ENCODE measurements at places on chromosomes 12 and 14. TPM values are rescaled to one million over a fixed set of nuclear protein-coding genes. Genes with fewer than 3 reads are reported as not detected.
A peak's percentile ranks its signal among the peaks of the same experiment; 100 is the strongest.

DNA sequence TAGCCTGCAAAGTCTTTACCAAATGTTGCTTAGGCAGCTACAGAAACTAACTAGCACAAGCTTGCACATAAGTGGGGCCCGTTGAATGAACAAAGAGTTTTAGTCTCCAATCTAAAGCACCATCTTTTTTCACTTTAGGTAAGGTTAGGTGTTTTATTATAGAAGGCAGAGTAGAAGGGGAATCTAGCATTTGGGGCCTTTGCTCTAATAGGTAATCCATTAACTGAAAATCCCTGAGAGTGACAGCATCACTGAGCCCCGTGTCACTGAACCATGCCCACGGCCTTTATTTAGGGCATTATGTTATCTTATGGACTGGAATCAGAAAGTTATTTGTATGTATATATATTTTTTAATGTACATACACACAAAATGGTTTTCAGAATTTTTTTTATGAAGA lies 25.1 kb downstream of the CPNE8 start:
- no peak for DNase-seq

Gene TCL1B
- total RNA-seq, result not detected

GRCh38 chr12:124754949-124755800 lies 108.5 kb downstream of the SCARB1 start:
- peak; percentile 95 for DNase-seq

- DNase-seq, result no peak
These were observed 82.6 kb upstream of the TRAF3 start for GRCh38 chr14:102694530-102695166.

DNA sequence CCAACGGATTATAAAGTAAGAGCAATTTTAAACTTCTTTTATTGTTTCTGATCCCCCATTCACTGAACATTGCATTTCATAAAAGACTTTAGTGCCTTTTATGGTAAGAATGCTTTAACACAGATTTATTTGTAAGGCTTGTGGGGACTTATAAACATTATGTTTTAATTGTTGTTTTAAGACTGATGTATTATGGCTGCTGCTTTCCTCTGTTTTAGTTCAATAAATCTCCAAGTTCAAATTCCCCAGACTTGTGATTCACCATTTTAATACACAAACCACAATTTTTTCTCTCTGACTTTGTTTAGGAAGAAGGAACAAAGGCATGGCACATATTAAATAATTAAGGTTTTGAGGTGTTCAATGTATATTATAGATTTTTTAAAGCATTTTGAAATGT lies 753.3 kb downstream of the SLC6A15 start:
- DNase-seq, result no peak

Gene RPS6KA5
- total RNA-seq, result 8.0 TPM

DNA sequence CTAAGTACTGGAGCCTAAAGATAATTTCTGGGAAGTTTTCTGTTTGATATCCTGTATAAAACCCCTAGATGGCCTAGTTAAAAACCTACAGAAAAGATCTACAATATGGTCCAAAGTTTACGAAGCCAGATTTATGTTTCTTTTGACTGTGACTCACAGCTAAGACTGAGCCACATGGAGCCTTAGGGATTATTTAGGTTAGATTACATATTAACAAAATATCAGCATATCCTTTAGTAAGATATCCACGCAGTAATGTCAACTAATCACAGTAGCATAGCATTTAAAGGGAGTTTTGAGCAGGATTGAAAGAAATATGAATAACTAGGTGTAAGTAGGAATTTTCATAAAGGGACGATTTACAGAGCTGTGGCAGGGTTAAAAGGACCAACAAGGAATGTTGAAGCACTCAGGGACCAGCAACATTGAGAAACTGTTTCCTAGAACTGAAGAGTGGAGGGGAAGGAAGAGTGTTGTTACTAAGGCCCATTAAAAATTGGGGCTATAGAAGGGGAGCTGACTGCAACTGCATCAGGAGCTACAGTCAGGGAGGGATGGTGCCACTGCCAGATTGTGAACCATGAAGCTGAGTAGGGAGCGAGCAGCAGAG lies 155.5 kb downstream of the DACT1 start:
- no peak for DNase-seq

DNA sequence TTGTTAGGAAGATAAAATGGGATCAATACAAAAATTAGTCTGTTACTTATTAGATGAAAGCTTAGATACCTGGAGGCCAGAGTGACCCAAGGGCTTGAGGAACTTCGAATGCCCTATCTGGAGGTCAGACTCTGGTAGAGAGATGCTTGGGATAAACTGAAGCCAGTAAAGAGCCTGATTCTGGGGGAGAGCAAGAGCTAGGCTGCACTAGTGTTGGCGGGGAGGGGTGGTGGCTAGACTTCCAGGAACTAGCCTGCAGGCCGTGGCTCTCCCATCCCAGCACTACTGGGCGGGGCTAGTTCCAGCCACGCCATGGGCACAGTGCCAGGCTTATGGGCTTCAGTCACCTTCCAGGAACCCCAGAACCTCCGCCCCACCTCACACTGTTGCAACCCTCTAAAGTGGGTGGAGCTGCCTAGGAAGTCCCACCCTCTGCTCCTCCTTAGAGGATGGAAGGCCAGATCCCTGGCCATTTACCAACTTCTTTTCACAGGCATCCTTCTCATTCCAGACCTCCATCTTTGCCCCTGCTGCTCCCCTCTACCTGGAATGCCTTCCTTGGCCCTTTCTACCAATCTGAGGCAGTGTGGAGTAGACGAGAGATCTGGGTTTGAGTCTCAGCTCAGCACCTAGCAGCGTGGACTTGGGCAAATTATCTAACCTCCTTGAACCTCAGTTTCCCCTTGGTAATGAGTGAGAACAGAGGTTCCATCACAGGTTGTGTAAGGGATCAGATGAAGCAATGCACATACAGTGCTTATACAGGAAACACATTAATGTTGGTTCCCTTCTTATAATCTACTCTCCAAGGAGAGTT lies 6.3 kb upstream of the NFE2 start:
- peak; percentile 97 for DNase-seq

GRCh38 chr12:75868501-75868900 lies 163.1 kb downstream of the PHLDA1 start:
- DNase-seq, result no peak

DNA sequence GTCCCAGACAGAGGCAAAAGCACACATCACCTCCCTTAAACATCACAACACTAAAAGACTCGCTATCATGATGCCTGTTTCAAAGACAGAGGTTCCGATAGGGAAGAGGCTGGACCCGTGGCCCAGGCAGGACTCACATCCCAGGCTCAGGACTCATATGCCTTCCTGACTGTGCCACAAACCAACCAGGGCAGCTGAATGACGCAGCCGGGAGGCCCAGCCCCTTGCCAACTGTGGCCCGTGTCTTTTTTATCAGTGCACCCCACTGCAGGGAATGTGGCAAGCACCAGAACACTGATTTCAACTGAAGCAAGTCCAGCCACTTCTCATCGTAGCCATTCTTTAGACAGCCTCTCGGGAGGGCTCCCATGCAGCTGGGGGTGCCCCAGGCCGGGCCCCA lies 132.3 kb downstream of the KSR2 start:
- DNase-seq, result no peak

GRCh38 chr12:104524034-104524832 lies 67.5 kb downstream of the CHST11 start:
- no peak for DNase-seq

DNA sequence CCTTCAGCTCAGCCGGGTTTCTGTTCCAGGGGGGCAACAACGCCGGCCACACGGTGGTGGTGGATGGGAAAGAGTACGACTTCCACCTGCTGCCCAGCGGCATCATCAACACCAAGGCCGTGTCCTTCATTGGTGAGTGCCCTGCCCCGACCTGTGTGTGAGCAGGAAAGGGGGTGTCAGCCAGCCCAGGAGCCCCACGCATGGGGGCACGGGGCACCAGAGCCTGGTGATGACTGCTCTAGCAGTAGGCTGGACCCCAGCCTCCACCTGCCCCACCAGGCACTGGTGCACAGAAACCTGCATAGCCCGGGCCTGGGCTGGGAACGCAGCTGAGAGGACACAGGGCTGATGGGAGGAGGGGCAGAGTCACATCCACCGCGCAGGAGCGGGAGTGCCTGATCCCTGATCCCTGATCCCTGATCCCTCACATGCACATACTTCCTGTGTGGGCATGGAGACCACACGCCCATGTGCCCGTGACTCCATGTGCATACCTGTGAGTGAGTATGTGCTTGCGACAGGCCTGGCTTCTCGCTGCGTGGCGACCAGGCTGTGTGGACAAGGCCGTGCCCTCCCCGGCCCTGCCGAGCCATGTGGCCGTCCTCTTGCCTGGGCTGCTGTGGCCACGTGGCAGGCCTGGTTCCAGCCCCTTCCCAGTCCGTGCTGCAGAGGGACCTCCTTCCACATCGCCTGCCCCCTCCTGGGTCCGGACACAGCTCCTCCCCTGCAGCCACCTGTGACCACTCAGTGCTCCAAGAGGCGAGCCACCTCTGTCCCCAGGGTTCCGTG lies 11.2 kb downstream of the ADSS1 start:
- no peak for DNase-seq

Gene ASIC1
- total RNA-seq, result 0.35 TPM

Gene CD27
- total RNA-seq, result 1.5 TPM

DNA sequence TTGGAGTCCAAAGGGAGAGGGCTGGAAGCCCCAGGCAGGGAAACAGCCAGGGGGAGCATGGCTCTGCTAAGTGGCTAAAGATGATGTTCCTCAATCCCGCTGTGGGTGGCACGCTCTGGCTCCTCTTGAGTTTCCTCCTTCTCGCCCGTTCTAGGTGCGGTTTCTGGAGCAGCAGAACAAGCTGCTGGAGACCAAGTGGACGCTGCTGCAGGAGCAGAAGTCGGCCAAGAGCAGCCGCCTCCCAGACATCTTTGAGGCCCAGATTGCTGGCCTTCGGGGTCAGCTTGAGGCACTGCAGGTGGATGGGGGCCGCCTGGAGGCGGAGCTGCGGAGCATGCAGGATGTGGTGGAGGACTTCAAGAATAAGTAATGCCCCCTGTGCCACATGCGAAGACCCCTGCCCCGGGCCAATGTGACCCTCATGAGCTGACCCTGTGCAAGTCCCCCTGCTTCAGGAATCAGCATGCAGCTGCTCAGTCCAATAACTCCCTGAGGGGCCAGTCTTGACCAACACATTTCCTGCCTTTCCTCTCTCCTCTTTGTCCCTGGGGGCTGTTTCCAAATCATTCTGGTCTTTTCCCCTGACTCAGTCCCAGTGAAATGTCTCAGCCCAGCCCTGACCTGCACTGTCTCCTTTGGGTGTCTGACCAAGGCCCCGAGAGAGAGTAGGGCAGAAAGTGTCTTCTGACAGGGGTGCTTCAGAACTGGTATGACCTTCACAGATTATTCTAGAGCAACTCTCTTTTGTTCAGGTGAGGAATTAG lies 2.1 kb downstream of the KRT7 start:
- DNase-seq, result peak; percentile 68

GRCh38 chr12:6688543-6688998 lies 604 bp downstream of the ZNF384 start:
- no peak for DNase-seq

DNA sequence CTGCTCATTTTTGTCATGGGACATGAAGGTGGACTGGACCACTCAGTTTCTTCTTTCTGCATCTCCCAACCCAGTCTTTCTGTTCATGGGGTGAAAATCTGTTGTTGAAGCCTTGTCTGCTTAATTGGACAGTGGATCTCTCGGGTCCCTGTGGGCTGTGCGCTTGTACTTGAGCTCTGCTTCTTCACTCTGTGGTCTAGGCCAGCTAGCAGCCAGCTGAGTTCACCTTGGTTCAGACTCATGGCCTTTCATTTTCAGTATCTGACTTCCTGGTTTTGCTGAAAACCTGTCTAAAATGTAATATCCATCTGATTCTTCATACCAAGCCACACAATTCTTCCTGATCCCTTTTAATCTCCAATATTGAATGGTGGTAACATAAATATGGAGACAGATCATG lies 117.2 kb downstream of the LRRK2 start:
- no peak for DNase-seq

Gene RTL1
- total RNA-seq, result not detected

DNA sequence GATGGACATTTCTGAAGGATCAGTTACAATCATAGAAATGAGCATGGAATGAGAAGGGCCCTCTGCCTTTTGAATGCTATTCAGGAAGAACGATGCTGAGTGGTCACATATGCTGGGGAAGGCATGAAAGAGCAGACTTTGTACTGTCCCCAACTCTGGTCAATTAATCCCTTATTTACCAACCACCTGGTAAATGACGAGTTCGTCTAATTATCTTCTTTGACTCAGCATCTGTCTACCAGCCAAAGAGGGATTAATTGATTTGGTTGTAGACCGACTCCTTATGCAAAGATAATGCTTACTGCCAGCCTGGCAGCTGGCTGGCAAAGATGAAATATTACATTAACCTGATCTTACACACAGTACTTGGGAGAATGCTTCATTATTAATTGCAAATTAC lies 152.2 kb downstream of the CHST11 start:
- DNase-seq, result no peak

Gene COX14
- 68.5 TPM for total RNA-seq

DNA sequence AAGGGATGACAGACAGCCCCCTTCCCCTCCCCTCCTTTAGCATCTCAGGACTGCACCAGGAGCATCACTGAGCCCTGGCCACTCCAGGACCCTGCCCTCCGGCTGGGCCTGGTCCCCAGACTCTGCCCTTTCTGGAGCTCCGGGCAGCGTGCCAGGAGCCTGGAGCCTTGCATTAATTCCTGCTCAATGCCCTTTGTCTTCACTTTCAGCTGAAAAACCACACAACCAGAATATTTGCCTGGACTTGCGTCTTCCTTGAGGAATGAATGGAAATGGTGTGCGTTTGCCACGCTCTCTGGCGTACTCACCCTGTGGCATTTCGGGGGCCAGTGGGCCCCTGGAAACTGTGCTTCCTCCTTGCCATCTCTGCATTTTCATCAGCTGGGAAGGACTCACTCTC lies 8.5 kb upstream of the RFLNA start:
- DNase-seq, result no peak

Gene GLI1
- total RNA-seq, result 1.4 TPM

GRCh38 chr14:56962444-56963080 lies 152.3 kb upstream of the OTX2 start:
- DNase-seq, result no peak

DNA sequence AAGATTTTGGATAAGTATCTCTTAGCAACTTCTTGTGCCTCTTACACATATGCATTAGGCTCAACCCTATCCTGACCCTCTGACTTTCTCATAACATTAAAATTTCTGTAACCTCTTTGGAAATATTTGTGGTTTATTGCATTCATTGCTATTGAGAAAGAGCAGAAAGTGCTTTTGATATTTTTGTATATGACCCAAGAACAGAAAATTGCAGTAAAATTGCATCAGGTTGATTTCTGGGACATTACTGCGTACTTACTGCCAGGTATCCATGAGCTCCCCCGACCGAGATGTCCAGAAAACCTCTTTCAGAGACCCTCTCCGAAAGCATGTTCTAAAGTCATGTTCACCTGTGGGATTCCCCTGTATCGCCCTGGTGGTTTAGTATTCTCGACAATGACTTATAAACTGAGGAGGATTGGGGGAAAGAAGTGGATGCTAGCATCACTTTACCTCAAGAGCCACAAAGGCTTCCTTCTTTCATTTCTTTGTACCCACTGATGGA lies 14.5 kb upstream of the IL22 start:
- DNase-seq, result no peak

Gene NEUROD4
- not detected for total RNA-seq

GRCh38 chr12:75781532-75782046 lies 250.0 kb downstream of the PHLDA1 start:
- DNase-seq, result no peak

GRCh38 chr12:68240079-68240478 lies 13.3 kb downstream of the IL22 start:
- no peak for DNase-seq

Gene POP5
- 41.1 TPM for total RNA-seq

- no peak for DNase-seq
These were observed 73.1 kb downstream of the ACADS start for GRCh38 chr12:120798696-120799095.

All from upper lobe of right lung (tissue), 1 donor.